ENCODE measurements at places on chromosomes 1 and 21. TPM values are rescaled to one million over a fixed set of nuclear protein-coding genes. Genes with fewer than 3 reads are reported as not detected.

The SUCO gene
- 42.6 TPM for total RNA-seq

The OR2T29 gene
- not detected for total RNA-seq

The CREG1 gene
- total RNA-seq: 7.3 TPM

The ACTN2 gene
- not detected for total RNA-seq

The RGS13 gene
- total RNA-seq: not detected

DNA sequence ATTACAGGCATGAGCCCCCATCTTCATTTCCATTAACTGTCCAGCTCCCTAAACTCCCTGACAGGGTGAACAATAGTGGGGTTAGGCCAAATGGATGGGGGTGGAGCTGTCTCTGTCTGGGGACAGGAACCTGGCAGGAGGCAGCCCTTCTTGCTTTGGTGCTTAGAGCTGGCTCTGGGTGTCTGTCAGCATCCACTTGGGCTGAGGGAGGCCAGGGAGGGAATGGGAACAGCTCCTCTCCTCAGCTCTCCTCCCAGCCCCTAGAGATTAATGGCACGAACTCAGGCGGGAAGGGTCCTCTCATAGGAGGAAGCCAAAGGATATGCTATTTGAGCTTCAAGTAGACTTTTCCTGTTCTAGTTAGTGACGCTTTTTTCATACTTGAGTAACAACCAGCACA, 11.1 kb upstream of the ETV3L start:
- DNase-seq: no peak

GRCh38 chr1:202966006-202966898, 805 bp downstream of the CYB5R1 start:
- DNase-seq: no peak

DNA sequence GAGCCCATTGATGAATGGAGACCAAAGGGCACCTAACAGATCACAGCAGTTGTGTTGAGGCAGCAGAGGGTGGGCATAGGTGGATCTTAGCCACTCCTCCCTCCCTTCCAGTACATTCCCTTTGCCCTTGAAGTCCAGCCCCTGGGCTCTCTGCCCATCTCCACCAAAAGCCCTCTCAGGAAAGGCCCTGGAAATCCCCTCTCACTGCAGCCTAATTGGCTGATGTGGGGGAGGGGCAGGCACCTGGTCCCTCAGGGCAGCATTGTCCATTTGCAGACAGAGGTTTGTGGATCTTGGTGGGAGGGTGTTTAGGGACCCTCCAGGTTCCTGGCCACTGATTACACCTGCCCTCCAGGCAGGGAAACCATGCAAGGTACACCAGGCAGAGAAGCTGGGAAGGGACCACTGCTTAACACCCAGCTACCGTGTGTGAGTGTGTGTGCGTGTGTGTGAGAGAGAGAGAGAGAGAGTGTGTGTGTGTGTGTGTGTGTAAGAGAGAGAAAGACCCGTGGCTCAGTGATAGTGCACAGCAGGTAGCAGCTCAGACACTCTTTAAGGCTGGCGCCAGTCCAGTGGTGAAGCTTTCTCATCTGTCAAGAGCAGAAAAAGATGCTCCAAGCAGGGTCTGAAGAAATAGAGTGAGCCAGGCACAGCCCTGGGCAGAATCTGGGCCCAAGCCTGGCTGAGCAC, 71.1 kb downstream of the MATN1 start:
- DNase-seq: no peak

GRCh38 chr1:183238071-183238470, 52.0 kb downstream of the LAMC2 start:
- no peak for DNase-seq

DNA sequence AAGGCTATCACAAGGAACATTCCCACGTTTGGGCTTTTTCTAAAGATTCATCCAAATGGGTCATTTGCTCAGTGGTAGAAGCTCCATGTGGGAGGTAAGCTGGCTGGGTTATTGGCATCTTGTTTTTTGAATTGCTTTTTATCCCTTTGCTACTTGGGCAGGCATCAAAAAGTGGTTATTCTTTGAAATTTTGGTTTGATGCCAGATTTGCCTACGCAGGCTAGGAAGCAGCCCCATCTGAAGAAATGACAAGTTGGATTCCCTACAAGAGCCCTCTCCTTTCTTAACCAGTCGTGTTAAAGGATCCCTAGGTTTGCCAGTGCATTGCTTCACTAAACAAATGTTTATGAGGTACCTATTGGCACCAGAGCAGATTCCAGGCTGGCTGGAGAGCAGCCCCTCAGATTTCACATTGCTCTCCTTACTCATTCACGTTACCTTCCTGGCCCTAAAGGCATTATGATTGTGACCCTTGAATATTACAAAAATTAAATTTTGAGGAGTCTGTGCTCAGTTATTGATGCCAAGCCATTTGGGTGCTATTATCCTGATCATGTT, 38.8 kb downstream of the ARID1A start:
- DNase-seq: no peak

DNA sequence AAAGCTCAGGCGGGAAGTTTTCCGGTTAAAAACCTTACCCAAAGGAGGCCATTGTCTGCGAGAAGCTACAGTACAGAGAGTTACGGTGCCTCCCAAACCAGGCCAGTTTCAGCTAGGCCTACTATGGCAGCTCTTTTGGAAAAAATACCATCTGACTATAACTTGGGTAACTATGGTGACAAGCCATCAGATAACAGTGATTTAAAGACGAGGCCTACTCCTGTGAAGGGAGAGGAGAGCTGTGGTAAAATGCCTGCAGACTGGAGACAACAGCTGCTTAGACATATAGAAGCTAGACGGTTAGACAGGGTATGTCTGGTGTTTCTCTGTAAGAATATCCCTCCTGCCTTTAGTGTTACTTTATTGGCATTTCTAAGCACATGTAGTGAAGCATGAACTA, 165.9 kb downstream of the LRRC40 start:
- DNase-seq: no peak

DNA sequence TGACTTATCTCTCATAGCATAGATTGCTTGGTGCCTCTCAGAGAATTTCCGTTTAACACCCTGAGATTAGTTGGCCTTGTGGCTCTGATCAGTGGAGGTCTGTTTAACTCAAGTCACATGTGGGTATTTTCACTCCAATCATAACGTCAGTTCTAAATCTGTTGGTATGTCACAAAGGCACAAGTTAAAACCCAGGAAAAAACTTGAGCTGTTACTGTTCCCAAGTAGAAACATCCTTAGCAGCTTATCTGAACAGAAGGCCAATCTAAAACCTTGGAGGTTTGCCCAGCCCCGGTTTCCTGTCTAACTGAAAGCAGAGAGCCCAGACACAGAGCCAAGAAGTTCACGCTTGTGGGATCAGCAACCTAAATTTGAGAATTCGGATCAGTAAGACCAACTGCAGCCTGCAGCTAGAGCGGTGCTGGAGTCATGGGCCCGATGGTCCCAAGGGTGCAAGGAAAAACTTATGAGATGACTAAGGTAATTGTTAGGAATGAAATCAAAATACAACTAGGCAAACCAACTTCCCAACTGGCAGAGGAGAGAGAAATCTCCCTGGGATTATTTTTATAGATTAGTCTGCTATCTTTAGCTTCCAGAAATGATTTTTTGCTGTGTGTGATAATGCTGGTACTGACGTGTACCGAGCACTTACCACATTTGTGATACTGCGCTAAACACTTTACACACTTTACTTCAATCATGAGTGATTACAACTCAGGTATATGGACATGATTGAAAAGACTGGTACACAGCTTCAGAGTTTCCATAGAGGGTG, 90.2 kb upstream of the C1orf21 start:
- DNase-seq: no peak

DNA sequence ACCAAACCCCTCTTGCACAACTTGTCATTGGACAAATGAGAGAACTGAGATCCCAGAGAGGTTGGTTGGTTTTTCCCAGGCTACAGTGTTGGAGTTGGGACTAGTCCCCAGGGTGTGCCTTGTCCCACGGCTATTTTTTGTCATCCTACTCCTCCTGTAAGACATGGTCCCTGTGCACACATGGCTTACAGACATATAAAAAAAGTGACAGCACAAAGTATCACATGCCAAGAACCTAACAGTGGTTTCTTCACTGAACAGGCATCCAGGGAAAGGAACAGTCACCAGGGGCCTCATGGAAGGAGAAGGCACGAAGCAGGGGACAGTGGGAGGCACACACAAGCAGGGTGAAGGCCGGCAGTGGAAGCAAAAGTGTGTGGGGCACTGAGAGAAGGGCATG, 36.5 kb downstream of the SERBP1 start:
- DNase-seq: no peak

- no peak for DNase-seq
Observed at GRCh38 chr1:226832613-226833012, 37.8 kb upstream of the PSEN2 start.

- no peak for DNase-seq
Observed at GRCh38 chr1:82515650-82516049, 714.9 kb downstream of the ADGRL2 start.

DNA sequence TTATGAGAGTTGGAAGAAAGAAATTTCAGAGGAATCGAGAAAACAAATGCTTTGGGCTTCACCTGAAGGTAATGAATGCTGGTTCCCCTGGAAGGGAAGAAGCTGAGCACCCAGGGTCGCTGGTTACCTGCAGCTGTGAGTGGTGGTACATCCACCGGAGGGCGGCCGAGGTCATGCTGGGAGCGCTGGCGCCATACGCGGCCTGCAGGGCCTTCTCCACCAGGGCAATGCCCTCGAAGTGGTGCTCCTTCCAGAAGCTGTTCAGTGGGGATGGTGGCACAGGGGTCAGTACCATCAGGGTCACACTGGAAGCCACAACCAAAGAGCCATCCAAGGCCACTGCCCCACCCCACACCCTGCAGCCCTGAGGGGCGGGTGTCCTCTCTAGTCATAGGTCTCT, 16.8 kb downstream of the MRTO4 start:
- DNase-seq: no peak

DNA sequence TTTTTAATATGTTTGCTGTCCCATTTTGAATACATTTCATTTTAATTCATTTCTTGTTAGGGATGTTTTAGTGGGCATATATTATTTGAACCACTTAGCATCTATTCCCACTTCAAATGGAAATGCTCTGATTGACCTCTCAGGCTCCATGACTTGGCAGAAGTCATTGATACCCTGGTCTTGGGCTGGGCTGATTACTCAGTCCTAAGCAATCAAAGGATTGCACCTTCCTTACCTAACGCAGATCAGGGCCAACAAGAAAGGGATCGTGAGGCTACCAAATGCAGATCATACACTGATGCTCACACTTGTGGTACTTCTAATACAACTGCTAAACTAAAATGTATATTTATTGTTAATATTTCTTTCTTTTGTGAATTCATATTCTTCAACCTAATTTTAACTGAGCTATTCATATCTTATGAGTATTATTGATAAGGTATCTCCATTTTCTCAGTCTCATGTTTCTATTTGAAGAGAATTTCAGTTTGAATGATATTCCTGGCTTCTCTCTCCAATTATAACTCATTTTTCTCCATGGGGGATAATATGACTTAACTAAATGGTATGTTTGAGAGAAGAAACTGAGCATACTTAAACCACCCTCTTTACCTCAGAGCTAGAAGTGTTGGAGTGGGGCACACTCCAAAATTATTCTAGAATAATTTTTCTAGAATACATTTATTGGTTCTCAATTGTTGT, 615.5 kb upstream of the ADAMTS5 start:
- no peak for DNase-seq

- DNase-seq: no peak
Observed at GRCh38 chr1:9369964-9370788, 77.5 kb downstream of the SPSB1 start.

- DNase-seq: no peak
Observed at GRCh38 chr21:38838598-38839327, 33.0 kb downstream of the ETS2 start.

DNA sequence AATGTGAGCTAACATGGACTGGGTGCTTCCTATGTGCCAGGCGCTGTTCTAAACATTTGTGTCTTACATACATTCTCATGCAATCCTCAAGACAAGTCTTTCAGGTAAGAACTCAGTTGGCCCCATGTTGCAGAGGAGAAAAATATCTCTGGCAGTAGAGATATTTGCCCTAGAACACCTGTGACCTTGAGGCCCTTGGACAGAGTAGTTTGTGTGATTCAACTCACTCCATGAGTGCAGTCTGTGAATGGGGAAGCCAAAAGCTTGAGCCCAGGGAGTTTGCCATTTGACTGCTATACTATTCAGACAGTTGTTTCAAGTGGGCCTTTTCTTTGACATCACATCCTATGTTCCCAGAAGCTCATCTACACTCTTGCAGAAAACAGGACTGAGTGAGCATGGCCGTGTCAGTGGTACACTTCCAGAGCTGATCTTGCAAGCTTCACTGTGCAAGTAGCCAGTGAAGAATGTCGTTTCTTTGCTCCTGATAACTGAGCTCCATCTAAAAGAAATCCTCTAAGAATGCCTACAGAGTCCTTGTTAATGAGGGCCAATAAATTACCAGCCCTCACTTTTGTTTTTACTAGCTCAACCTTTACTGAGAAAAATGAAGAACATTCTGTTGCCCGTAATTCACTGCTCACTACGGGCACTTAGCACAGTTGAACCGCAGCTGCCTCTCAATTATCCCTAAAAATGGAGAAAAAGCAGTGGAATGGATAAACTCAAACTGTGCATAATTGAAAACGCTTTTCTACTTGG, 98.7 kb upstream of the C8B start:
- no peak for DNase-seq

- DNase-seq: no peak
Observed at GRCh38 chr1:20318971-20319370, 28.3 kb downstream of the VWA5B1 start.

GRCh38 chr1:196181594-196181878, 426.7 kb downstream of the KCNT2 start:
- DNase-seq: no peak

DNA sequence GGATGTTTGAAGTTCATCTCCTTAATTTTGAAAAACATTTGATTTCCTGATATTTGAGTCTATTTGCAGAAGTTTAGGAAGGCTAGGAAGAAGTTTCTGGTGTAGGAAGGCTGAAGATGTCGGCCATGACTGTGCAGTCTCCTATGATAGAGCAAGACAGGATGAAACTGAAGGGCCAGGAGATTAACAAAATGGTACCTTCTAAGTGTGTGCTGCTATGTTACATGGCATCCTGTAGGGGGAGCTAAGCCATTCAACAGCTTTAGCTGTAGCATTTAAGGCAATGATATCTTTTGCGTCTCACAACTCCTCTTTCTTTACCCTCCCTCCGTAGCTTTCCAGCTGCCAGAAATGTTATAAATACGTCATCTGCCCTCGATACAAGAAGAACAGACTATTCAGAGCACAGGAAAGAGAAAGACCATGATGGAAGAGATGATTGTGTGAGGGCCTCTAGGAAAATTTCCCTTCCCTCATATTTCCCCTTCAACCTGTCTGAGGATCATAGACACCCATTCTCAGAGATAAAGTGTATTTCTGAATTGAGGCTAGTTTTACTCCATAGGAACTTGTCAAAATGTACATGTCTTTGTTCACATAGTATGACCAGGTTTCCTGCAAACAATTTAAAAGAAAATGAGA, 61.1 kb downstream of the XCL1 start:
- no peak for DNase-seq

DNA sequence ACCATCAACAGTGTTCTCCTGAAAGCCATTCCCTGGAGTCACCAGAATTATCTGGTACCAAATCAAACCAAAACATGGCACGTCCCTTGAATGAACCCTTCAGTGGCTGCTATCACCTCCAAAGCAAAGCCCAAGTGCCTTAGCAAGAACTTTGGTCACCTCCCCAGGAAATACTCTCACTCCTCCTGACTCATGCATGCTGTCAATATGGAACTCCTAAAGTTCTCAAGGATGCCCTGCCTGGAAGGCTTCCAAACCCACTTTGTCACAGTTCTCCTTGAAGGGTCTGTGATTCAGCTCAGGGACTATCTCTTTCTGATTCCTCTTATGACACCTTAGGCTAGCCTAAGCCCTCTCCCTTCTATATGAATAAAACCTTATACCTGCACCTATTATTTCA, 146.1 kb upstream of the RUNX1 start:
- DNase-seq: no peak

GRCh38 chr1:108669679-108670078, 8.8 kb upstream of the HENMT1 start:
- no peak for DNase-seq

Measured in activated CD8-positive, alpha-beta T cell treated with anti-CD3 and anti-CD28 coated beads, Interleukin-2, amount 10 ng/mL, durations not matched to agents 7 days and 5 days (primary cell).